ENCODE measurements at places on chromosomes 5 and 9.

GRCh38 chr5:171639966-171640365, 145.7 kb upstream of the SMIM23 start:
- DNase-seq: no peak

DNA sequence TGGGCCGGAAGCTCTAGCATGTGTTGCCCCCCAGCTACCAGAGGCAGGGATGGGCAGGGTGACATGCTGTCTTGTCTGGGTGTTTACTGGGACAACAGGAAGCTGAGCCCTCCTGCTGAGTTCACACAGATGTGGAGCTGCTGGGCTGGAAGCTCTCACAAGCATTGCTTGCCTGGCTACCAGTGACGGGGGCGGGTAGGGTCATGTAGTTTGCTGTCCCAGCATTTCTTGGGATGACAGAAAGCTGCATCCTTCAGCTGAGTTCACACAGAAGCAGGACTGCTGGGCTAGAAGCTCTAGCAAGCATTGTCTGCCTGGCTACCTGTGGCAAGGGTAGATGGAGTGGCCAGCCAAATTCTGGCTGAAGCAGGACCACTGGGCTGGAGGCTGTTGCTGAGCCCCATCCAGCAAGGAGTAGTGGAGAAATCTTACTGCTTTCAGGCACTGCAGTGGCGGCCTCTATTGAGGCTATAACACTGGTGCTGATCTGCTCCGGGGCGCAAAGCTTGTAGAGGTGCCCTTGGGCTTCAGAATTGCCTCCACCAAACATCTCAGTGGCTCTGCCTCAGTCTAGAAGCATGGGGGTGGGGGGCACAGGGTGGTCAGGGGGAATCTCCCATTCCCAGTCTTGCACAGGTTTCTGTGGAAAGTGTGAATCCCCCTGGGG, 25.1 kb downstream of the POLK start:
- peak; percentile 5 for DNase-seq

DNA sequence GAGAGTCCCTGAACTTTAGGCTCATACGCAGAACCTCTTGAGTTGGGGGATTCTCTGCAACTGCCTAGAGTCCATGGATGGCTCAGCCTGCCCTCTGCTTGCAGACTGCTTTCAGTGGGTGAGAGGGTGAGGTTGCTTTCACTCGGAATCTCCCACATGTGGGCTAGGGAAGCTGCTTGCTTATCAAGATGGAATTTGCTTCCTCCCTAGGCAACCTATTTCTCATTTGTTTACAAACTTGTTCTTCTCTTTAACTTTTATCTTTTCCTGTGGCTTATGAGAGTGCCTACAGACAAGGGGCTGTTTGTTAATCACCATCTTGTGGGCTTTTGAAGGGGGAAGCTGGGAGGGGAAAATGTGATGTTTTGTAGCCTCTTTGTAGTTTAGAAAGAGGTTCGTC, 10.0 kb downstream of the TLE4 start:
- DNase-seq: no peak

GRCh38 chr9:134205672-134206310, 41.4 kb upstream of the RNU6ATAC start:
- DNase-seq: peak; percentile 70

GRCh38 chr9:113541019-113541900, 77.7 kb downstream of the RGS3 start:
- peak; percentile 62 for DNase-seq

GRCh38 chr9:91995000-91995655, 45.1 kb upstream of the ROR2 start:
- DNase-seq: no peak

- no peak for DNase-seq
Measured at GRCh38 chr5:14818931-14819790, 52.4 kb downstream of the ANKH start.

- no peak for DNase-seq
Measured at GRCh38 chr5:11239261-11240015, 478.4 kb upstream of the DAP start.

GRCh38 chr5:121462441-121462840, 389.2 kb upstream of the FTMT start:
- no peak for DNase-seq

GRCh38 chr5:150574818-150575547, 65.5 kb upstream of the SYNPO start:
- DNase-seq: peak; percentile 97

DNA sequence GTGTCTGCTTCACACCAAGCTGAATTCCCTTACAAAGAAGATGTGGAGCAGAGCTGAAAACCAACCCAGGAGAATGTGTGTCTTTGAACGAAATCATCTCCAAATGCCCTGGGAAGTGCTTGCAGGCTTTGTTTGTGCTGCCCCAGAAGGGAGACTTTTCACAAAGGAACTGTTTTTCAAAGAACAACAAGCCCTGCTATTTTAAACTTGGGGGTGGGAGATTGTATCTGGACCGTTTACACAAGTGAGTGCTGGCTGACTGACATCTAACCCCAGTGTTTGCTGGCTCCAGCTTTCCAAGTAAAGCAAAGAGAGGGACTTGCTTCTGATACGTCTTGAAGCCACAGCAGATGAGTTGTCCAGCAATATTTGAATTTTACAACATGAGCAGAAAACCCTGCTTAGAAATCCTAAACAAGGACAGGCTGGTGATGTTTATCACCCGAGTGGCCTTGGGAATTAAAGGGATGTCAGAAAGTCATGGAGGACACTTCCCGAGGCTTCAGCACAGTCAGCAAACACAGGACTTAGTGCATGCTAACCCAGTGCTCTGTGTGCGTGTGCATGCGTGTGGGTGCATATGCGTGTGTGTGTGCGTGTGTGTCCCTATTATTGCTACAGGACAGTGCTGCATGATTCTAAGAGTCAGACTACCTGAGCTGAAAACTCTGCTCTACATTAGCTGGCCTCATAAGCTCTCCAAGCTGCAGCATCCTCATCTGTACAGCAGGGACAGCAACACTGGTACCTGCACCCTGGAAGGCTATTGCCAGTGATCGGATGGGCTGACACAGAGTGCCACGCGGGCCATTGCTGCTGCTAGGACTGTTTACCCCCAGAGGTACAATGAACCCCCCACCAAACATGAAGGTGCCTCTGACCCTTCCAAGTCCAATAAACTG, 1.4 kb downstream of the ADAMTS12 start:
- DNase-seq: no peak

GRCh38 chr9:21836437-21837161, 34.2 kb downstream of the MTAP start:
- DNase-seq: no peak

DNA sequence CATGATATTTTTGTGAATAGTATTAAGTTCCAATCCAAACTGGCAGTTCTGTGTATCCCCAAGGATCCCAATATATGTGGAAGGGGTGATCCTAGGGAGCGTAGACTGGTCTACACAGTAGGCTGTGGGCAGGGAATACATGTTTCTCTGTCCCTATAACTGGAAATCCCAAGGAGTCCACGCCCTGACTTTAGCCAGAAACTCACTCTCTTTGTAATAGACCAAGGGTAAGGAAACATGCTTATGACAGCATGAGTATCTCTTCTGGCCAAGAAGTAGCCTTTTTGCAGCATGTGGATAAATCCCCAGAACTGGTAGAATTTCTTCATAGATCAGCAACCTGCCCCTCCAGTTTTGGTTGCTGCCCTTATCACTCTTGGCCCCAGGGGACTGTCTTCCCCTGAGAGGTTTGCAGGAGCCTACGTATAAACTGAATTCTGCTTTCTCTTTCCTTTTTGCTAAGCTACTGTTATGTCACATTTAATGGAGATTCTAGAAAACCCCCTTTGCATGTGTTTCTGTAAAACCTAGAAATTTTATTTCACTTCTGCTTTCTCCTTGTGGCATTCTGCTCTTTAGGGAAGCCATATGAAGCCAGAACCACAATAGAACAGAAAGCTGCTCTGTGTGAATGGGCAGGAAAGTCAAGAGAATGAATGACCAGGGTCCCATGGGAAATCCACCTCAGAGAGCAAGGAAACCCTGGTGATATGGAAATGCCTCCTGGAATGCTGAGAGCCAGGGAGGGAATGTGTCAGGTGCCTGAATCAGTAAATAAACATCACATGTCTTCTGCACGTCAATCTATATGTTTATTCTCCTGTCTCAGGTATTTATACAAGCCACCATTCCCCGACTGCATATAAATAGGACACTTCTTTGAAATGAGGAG, 3.5 kb downstream of the IFNA2 start:
- DNase-seq: no peak

DNA sequence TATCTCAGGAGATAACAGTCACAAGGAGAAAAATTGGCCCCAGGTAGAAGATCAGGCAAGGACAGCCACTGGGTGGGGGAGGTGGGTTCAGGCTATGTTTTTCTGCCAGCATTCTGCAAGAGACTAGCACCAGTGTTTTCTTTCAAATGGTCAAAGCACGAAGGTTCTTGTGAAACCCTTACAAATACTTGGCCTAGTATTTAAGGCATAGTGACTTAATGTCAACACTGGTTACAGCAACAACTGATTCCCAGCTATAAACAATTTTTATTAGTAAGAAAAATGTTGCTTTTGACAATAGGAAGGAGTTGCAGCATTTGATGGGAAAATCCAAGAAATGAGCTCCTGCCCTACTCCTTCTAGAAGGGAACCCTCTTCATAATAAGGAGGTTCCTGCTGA, 349.6 kb downstream of the SLIT3 start:
- DNase-seq: no peak

DNA sequence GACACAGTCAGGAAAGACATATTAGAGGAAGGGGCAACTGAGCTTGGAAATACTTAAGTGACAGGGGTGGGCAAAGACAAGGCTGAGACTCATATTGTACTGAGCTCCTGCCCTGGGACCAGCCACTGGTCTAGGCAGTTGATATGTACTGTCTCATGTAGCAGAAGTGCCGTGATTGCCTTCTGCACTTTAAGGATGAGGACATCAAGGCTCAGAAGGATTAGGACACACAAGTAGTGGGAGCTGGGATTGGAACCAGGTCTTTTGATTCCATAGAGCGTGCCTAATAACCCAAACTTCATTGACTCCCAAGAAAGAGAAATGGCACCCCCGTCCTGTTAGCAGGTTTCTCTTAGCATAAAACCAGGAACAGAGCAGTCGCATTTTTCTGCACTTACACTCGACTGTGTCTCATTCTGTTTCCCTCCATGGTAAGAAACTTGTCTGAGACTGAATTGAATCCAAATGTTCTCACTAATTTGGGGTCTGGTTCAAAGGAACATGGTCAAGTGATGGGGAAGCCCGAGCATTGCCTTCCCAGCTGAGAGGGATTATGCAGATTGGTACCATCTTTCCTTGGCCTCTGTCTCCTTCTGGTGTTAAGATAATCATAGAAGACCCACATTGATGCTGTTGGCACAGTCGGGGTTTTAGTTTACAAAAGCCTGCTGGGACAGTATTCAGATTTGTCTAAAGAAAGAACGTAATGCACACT, 70.4 kb downstream of the ANGPTL2 start:
- no peak for DNase-seq

- DNase-seq: no peak
Measured at GRCh38 chr9:95574176-95574575, 57.4 kb upstream of the PTCH1 start.

- no peak for DNase-seq
Measured at GRCh38 chr5:108339220-108339619, 42.7 kb downstream of the FBXL17 start.

DNA sequence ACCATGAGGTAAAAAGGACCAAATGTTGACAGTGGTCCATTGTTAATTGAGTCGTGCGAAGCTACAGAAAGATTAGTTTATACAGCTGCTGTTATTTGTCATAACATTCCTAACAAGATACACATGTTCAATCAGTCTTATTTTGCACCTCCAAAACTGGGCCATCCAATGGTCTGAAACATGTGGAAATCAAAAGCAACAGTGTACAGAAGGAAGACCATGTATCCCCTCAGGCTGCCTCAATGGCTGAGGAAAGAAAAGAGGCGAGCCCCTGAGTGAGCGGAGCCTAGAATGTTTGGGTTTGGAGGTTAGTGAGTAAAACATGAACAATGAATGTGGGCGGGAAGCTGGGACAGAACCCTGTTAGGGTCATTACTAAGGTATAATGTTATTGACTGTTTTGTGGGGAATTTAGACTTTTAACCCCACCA, 35.6 kb downstream of the NFIB start:
- DNase-seq: no peak

- DNase-seq: no peak
Measured at GRCh38 chr9:90325913-90326653, 316.5 kb downstream of the DIRAS2 start.

DNA sequence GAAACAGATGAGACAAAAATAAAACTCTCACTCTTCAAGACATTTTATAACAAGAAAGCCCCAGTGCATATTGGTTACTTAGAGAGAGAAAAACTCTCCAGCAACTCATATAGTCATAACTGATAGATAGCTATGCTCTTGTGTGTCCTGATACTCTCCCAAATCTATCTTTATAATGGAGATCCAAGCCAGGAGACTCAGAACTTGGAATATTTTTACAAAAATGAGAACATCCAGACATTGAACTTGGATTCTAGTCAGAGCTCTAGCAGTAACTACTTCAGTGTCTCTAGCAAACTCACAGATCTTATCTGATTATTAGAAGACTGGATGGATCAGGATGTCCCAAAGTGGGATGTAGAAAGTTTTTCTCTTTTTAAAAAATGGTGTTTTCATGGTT, 412.7 kb upstream of the BRINP1 start:
- no peak for DNase-seq

- DNase-seq: peak; percentile 98
Measured at GRCh38 chr9:128786681-128787601, at the start of gene TBC1D13. TBC1D13 (plus strand) TSS chr9:128787253; CDS start chr9:128787354, 101 bp downstream.

GRCh38 chr9:127818574-127818973, 15.9 kb downstream of the FPGS start:
- DNase-seq: no peak

DNA sequence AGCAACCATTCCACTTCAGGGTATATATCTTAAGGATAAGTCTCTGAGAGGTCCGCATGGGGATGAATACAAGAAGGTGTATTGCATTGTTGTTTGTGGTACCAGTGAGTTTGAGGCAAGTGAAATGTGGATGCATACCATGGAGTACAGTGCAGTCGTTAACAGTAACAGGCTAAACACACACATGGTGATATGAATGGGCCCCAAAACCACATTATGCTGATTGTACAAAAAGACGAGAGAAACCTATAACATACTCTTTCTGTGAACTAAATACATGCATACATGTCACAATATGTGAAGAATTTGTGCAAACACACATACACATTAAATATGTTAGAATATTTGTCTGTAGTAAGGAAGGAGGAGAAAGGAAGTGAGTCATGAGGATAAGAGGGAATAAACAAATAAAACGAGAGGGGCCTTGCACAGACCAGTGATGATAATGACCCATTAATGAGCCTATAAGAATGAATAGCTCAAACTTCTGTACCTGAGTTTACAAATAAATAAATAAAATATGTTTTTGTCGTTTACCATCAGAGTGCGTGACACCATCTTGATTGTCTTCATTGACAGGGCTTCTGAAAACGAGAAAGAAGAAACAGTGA, 66.5 kb upstream of the RICTOR start:
- DNase-seq: no peak

Data from SK-N-SH (cell line).